ENCODE measurements at places on chromosomes 2 and 18.
A peak's percentile ranks its signal among the peaks of the same experiment; 100 is the strongest.

GRCh38 chr2:215439980-215440512 lies 4.2 kb upstream of the FN1 start:
- no peak for DNase-seq

DNA sequence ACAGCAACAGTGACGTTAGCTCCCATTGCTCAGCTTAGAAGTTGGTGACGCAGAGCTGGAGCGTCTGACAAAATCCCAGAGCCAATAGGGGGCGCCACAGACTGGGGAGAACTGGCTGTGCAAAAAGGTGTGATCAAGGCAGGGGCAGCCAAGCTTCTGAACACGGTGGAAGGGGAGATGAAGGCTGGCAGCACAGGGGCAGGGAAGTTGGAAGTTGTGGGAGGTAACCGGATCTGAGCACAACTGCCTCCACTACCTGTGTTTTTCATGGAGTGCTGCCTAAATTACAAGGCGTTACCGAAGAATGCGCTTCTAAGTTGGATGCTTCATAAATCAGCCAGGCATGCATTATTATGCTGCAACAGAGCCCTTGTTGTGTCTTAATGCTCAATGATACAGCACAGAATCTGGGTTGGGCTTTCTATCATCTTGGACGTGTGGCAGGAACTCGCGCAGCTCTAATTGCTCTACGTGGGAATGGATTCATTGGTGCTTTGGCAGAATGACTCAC lies 370.0 kb downstream of the SLC4A3 start:
- no peak for DNase-seq

DNA sequence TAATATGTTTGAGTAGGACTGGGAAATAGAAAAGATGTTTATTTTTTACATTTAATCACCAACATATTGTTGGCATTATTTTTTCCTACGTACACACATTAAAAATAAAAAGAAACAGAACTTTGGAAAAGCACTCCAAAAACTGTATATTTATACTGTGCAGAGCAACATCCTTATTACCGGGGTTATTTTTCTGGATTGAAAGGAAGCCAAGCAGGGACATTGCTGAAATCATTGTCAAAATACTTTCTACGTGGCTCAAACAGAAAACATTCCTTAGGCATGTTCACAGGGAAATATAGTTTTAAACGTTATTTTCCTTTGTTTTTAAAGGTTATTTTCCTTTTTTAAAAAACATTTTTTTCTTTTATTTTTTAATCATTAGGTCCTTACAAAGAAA lies 315.0 kb upstream of the SMIM21 start:
- DNase-seq, result no peak

DNA sequence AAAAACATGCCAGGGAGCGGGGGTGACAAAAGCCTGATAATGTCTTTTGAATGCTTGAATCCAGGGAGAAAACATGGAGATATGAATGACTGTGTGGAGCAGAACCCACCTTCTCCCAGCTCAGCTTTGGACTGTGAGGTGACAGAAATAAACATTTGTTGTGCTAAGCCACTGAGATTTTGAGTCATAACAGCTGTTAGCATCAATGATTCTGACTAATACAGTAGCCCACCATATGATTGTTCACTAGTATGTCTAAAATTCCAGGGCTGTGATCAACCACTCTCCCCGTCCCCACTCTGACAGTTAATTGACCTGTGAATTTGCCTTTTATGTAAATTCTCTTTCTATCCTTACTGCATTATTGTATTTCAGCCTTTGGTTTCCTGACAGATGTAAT lies 69.1 kb downstream of the PDK1 start:
- DNase-seq, result no peak

DNA sequence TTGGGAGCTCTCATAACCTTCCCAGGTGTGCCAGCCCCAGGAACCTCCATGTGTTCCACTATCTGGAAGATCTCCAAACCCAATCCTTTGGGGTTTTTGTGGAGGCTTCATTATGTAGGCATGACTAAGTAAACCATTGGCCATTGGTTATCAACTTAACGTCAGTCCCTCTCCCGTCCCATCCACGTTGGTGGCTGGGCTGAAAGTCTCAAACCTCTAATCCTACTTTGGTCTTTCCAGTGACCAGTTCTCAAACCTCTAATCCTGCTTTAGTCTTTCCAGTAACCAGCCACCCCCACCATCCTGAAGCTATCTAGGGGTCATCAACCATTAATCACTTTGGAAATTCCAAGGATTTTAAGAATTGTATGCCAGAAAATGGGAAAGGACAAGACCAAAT lies 704.7 kb upstream of the TMEFF2 start:
- DNase-seq, result no peak

- DNase-seq, result no peak
Observed at GRCh38 chr18:3851159-3851558, 401.2 kb downstream of the TGIF1 start.

GRCh38 chr2:38448692-38449410 lies 71.8 kb upstream of the ATL2 start:
- DNase-seq, result no peak

- no peak for DNase-seq
Observed at GRCh38 chr18:50816419-50817166, 3.2 kb downstream of the MRO start.

GRCh38 chr18:77647472-77647871 lies 397.8 kb downstream of the GALR1 start:
- no peak for DNase-seq

GRCh38 chr2:123864416-123864815 lies 160.7 kb upstream of the CNTNAP5 start:
- DNase-seq, result no peak

GRCh38 chr18:24491927-24492834 lies 31.7 kb downstream of the HRH4 start:
- DNase-seq, result no peak

GRCh38 chr18:6877288-6877687 lies 147.8 kb downstream of the ARHGAP28 start:
- DNase-seq, result no peak

- peak; percentile 85 for DNase-seq
Observed at GRCh38 chr2:226115102-226115831, 684.4 kb downstream of the IRS1 start.

Measured in AG09319 (cell line).